ENCODE measurements at places on chromosomes 5 and 9. TPM values are rescaled to one million over a fixed set of nuclear protein-coding genes. Genes with fewer than 3 reads are reported as not detected.

Gene CDC20B
- not detected for total RNA-seq

Gene LURAP1L
- total RNA-seq = 21.7 TPM

Gene ZNF79
- 6.1 TPM for total RNA-seq

Gene ZFAND5
- total RNA-seq = 377 TPM

DNA sequence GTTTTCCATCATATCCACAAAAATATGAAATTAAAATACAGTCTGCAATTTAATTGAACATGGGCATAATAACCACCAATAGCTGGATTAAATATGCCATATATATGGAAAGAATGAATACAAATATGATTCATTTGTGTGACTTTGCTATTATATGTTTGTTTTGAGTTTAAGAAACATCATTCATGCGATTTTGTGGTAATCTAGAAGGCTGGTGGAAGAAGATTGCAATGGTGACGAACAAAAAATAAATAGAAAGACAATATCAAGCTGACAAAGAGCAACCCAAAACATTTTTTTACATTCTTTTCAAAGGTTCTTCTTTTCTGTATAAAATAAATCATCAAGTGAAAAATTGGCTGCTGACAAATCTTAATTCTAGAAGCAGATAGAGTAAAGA lies 610.0 kb downstream of the MAT2B start:
- DNase-seq = no peak

GRCh38 chr5:68194386-68194785 lies 21.2 kb upstream of the PIK3R1 start:
- DNase-seq = no peak

- no peak for DNase-seq
Measured at GRCh38 chr9:134182554-134183085, 18.3 kb upstream of the RNU6ATAC start.

GRCh38 chr9:135212961-135213360 lies 125.5 kb downstream of the OLFM1 start:
- DNase-seq = no peak

- no peak for DNase-seq
Measured at GRCh38 chr5:151026088-151026487, 5.7 kb downstream of the GPX3 start.

- DNase-seq = no peak
Measured at GRCh38 chr5:181088289-181088688, 42.7 kb downstream of the OR2V1 start.

DNA sequence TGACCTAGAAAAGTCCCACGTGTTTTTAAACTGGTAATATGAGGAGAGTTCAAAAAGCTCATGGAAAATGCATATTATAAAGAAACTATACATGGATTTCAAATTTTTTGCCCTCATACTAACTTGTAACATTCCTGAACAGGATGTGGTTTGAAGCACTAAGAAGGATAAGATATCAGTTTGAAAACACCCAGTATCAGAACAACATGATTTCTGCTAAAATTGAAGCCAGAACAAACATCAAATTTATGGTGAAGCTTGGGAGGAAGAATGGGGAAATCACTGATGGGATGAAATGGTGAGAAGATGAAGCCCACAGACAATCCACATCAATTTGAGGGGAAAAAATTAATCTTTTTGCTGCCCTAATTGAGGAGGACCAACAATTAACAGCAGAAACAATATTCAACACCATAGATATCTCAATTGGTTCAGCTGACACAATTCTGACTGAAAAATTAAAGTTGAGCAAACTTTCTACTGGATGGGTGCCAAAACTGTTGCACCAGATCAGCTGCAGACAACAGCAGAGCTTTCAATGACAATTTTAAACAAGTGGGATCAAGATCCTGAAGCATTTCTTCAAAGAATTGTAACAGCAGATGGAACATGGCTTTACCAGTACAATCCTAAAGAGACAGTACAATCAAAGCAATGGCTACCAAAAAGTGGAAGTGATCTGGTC lies 113.2 kb upstream of the SNX2 start:
- DNase-seq = no peak

Data from mesenteric fat pad (tissue), 1 donor.